Left ventricle myocardium superior (tissue), 1 donor: ENCODE measurements at places on chromosomes 12 and 14. TPM values are rescaled to one million over a fixed set of nuclear protein-coding genes. Genes with fewer than 3 reads are reported as not detected.

Gene ERBB3
- total RNA-seq = 2.9 TPM

Gene LRRIQ1
- not detected for total RNA-seq

Gene CCDC197
- 0.74 TPM for total RNA-seq

Gene SLC2A14
- not detected for total RNA-seq

Gene BCL2L14
- total RNA-seq = not detected

Gene TXNRD1
- 88.0 TPM for total RNA-seq

Gene CLBA1
- total RNA-seq = 1.5 TPM

Gene OR6C2
- total RNA-seq = not detected

Gene NGB
- not detected for total RNA-seq

Gene TAS2R14
- total RNA-seq = 0.45 TPM

DNA sequence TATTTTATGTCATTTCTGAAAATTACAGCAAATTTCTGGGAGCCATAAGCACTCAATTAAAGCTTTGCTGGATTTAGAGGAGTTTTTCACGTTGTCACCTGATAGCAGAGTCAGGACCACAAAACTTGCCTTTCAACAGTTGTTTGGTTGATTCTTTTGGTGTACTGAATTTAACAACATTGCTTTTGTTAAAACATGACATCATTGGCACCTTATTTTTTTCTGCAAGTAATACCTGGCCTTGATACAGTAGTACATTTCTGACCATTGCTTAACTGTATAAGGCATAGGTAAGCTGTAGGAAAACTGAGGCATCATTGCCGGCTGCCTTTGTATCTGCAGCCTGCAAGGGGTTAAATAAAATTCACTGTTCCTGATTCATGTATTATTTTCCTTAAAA is 4.5 kb upstream of the BCL11B start:
- no peak for DNase-seq

GRCh38 chr12:7460375-7461259 is 16.7 kb upstream of the CD163L1 start:
- peak; percentile 37 for DNase-seq

GRCh38 chr12:115227137-115227615 is 543.2 kb upstream of the TBX3 start:
- peak; percentile 51 for DNase-seq

- DNase-seq = no peak
Measured at GRCh38 chr14:99450266-99450665, 30.4 kb downstream of the SETD3 start.

DNA sequence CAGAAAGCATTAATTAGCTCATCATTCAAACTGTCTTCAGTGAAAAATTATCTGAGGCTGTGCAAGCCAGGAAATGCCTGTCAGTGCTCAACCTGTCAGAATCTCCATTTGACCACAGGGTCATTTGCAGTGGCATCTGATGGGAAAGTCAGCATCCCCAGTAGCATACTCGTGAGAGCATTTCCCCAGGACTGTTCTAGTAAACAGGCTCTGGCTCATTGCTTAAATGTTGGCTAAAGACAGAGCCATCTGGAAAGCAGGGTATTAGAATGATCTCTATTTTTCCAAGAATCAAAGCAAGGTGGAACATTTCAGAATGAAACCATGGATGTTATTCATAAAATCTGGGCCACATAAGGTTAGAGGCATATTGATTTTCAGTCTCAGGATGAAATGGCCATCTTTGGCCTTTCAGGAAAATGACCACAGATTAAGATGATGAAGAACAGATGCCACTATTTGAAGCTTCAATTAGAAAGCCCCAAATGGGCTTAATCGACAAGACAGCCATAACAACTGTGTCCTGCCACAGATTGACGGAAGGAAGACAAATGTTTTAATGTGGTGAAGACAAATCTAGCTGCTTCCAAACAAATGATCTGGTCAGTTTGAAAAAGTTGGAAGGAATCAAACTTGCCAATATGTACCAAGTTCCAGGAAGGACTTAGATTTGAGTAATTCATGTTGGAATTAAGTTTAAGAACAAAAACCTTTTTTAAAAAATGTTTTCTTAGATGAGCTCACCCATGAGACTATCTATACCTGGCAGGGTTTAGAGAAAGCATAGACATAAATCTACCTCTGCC is 94.0 kb upstream of the FAR2 start:
- DNase-seq = no peak

- DNase-seq = no peak
Measured at GRCh38 chr12:9345171-9345570, 137.0 kb upstream of the PZP start.

DNA sequence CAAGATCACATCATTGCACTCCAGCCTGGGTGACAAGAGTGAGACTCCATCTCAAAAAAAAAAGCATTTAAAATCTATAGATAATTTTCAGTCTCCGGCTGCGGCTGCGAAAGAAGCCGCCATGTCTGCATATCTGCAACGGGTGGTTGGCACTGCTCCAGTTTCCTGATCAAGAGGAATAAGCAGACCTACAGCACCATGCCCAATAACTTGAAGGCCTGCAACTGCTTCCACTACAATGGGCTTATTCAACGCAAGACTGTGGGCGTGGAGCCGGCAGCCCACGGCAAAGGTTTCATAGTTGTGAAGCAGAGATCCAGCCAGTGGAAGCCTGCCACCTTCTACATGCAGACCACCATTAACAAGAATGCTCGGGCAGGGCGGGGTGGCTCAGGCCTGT is 30.6 kb upstream of the EID3 start:
- no peak for DNase-seq

GRCh38 chr12:108573317-108573716 is 10.9 kb downstream of the ISCU start:
- no peak for DNase-seq

GRCh38 chr12:89390802-89391673 is 38.7 kb upstream of the DUSP6 start:
- no peak for DNase-seq

DNA sequence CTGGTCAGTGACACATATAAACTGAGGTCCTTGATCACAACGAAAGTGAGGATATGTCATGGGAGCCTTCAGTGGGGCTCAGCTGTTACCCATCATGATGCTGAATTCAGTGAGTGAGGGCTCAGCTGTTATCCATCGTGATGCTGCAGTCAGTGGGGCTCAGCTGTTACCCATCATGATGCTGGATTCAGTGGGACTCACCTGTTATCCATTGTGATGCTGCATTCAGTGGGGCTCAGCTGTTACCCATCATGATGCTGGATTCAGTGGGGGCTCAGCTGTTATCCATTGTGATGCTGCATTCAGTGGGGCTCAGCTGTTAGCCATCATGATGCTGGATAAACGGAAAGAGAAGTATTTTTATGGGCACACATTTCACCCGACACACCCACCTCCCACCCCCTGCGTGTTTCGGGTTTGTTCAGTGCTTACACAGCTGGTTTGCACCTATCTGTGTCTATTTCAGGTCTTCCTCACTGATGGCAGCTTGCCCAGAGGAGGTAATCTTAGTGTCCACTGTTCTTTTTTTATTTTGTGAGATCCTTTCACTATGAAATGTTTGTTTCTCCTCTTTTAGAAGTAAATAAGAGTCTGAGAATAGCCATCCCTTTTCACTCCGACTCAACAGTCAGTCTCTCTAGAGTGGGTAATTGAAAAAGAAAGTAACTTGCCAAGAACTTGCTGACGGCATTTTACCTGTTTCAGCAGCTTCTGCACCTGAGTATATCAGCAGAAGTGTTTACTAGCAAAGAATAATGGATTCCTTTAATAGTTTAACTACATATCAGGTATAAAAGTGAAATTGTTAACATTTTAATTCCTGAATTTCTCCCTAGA is 183.0 kb downstream of the ERC1 start:
- DNase-seq = no peak

DNA sequence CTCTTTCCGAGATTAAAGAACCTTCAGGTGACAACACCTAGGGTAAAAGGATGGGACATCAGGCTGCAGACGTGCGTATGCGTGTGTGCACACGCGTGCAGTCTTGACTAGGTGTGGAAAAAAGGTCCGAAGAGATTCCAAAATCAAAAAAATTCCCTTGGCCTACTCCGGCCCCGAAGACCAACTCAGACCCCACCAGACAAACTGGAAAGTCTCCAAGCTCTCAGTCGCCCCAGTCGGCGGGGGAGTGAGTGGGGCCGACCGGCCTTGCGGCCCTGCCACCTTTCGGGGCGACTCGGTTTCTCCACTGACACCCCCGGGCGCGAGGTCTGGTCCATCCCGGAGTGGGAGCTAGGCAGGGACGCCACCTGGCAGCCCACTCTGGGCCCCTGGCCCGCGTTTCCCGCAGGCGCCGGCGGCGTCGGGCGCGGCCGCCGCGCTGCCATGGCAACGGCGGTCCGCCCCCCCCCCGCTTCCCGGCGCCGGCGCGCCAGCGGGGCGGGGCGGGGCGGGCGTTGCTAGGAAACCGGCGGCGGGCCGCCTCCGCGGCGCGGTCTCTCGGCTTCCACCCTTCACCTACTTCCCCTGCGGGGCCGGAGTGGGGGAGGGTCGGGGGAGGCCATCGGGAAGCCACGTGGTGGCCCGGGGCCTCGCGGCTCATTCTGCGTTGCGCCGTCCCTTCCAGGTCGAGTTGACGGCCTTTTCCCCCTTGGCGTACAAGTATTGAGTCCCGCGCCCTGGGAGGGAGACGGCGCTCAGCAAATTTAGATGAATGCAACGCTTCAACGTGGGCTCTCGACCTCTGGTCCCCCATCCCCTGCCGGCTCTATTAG is 253.1 kb downstream of the EFCAB11 start:
- peak; percentile 93 for DNase-seq

- no peak for DNase-seq
Measured at GRCh38 chr12:116600959-116601918, 42.1 kb downstream of the MAP1LC3B2 start.

- no peak for DNase-seq
Measured at GRCh38 chr12:99549196-99549595, 98.4 kb upstream of the GARIN6 start.

- DNase-seq = no peak
Measured at GRCh38 chr14:90675399-90675798, 140.8 kb downstream of the TTC7B start.

DNA sequence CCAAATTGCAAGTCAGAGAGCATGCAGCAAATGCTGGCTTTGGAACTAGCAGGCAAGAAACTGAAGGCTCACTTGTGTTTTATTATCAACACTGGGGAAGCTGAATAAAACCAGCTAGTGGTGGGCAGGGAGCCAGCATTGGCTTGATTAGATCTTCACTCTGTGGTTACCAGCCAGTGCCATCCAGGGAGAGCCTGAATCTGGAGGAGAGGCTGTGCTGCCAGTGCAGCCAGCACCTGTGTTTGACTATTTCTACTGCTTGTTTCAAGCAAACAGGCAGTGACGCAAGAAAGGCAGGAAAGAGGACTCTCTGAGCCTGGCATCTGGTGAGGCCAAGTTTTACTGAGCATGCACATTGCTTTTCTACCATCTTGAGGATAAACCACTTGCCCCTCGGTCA is 247.0 kb downstream of the PHLDA1 start:
- DNase-seq = peak; percentile 58

- no peak for DNase-seq
Measured at GRCh38 chr14:50928002-50928635, 16.2 kb downstream of the PYGL start.

- no peak for DNase-seq
Measured at GRCh38 chr14:76576047-76576741, 185.1 kb upstream of the VASH1 start.
